SW 1271 (cell line): ENCODE measurements at places on chromosomes 16 and 17.

DNA sequence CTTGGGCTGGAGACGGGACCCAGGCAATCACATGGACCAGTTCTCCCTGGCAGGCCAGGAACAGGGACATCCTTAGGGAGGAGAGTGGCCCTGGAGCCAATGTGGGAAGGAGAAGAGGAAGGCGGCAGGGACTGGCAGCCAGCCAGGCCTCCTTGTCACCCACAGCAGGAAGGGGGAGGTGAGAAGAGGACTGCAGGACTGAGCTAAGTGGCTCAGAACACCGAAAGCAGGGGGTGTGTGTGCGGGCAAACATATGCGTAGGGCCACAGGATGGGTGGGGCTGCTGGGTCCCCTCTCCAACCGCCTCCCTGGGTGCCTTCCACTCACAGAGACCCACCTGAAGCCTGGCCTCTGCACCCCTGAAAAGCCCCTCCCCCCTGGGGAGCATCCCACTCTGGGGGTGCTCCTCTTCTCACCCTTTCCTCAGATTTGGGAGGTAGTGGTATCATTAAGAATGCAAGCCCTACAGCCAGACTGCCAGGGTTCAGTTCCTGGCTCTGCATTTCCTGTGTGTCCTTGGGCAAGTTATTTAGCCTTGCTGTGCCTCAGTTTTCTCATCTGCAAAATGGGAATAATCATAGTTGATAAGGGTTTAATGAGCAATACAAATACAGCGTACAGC lies 8.1 kb downstream of the PNMT start:
- DNase-seq: no peak

- DNase-seq: no peak
Observed at GRCh38 chr17:1229900-1230501, 40.2 kb upstream of the BHLHA9 start.

DNA sequence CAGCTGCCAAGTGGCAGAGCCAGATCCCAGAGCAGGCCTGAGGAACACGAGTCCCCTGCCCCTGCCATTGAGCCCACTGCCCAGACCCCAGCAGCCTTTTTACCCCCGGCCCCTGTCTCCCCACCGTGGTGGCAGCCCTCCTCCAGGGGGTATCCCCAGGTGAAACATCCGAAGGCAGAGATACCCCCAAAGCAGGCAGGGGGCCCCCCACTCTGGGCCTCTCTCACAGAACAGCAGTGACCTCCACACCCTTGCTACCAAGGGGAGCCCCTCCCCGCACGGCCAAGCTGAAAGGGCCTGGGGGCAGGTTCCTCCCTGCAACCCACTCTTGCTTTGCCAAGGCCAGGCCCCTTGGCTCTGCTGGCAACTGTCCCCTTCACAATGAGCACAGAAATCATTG lies 142.2 kb downstream of the ENGASE start:
- DNase-seq: no peak

DNA sequence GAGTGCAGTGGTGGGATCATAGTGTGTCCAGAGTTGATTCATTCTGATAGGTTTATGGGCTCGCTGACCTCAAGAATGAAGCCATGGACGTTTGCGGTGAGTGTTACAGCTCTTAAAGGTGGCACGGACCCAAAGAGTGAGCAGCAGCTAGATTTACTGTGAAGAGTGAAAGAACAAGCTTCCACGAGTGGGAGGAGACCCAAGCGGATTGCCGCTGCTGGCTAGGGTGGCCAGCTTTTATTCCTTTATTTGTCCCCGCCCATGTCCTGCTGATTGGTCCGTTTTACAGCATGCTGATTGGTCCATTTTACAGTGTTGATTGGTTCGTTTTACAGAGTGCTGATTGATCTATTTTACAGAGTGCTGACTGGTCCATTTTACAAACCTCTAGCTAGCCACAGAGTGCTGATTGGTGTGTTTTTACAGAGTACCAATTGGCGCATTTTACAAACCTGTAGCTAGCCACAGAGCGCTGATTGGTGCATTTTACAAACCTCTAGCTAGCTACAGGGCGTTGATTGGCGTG lies 17.5 kb downstream of the CACNG4 start:
- no peak for DNase-seq

GRCh38 chr17:69870091-69870530 lies 204.9 kb upstream of the KCNJ16 start:
- peak; percentile 71 for DNase-seq

DNA sequence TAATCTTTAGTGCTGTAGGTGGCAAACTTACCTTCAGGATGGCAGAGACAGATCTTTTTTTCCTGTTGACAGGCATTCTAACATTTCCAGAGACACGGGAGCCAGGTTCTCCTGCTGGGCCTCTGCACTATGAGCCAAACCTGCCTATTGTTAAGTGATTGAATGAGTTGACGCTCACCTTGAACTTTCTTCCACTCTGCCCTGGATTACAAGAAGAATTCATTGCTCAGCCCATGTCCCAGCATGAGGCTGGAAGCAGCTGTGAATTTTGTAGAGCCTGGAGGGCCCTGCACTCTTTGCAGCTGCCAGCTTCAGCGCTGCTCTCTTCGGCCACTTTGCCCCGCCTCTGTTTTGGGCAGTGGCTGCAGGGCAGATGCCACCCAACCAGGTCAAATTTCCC lies 9.4 kb upstream of the SLC7A5 start:
- DNase-seq: no peak

DNA sequence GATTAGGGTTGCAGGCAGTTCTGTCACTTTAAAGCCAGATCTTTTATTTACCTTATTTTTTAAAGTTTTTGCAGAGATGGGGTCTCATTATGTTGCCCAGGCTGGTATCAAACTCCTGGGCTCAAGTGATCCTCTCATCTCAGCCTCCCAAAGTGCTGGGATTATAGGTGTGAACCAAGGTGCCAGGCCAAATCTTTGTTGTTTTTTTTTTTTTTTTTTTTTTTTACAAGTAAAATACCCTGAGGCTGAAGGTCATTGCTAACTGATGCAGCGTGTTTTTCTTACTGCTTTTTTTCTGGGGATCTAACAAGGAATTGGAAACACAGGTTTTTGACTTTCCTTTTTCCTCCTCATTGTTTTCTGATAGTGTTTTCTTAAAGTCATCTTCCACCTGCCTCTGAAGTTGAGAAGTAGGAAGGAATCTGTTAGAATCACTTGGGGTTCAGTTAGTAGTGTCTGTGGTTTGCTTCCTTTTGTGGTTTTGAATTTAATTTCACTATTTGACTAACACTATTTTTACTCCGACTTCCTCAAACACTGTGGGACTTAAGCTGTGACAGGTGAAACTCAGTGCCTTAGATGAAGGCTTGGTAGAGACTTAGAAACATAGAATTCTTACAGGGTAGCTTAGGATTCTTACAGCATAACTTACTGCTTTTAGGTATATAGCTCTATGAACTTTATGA lies 22.2 kb downstream of the CLTC start:
- DNase-seq: no peak

- DNase-seq: no peak
Observed at GRCh38 chr16:85029981-85030401, 2.4 kb downstream of the KIAA0513 start.

DNA sequence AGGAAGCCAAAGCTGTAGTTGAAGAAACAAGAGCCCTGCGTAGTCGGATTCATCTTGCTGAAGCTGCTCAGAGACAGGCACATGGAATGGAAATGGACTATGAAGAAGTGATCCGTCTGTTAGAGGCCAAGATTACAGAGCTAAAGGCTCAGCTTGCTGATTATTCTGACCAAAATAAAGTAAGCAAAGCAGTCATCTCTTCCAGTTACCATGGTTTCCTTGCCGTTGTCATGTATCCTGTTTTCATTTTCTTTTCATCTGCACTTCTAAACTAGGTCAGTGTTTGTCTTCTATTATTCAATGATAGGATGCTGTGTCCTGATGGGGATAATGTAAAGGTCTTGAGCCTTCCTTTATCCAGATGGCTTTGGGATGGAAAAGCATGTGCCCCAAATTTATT lies 104.3 kb downstream of the STXBP4 start:
- DNase-seq: no peak

GRCh38 chr16:83574388-83574787 lies 233.4 kb upstream of the HSBP1 start:
- no peak for DNase-seq

GRCh38 chr17:56624912-56625311 lies 31.4 kb downstream of the NOG start:
- no peak for DNase-seq

DNA sequence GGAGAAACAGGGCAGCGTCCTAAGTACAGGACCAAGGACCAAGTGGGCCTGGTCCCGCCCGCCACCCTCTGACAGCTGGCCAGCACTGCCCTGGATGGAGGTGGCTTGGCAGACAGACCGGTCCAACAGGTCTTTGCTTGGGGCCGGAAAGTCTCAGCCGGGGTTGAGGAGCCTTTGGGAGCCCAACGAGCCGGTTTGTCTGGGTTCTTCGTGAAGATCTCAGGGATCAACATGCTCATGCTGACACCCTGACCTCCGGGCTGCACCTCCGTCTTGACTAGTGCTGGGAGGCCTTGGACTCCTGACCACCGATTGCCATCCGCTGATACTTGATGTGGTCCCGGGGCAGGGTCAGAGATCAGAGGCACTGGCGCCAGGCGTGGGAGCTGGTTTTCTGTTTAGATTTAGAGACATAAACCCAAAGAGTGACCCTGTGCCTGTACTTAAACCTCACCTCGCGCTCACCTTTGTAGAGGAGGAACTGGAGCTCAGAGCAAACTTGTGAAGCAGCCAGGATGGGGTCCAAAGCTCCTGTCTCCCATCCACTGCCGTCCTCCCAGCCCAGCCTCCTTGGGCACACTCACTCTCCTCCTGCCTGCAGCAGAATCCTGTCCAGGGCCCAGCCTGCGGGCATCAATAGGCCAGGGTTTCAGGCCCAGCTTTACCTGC lies 92.1 kb upstream of the GSE1 start:
- no peak for DNase-seq

DNA sequence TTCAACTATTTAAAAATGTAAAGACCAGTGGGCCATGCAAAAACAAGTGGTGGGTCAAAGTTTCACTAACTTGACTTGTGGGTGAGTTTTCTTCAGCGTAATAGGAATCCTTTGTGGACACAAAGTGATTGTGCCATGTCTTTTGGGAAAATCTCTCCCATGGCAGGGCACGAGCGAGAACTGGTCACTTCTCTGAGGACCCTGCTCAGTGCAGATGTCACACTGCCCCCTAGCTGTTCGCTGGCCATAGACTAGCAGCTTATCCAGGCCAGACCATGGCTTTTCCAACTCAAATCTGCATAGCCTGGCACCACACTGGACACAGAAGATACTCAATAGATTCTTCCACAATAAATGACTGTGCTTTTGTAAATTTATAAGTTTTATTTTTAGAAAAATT lies 306.0 kb upstream of the CCL2 start:
- no peak for DNase-seq

- no peak for DNase-seq
Observed at GRCh38 chr16:30923554-30924075, at the start of gene FBXL19. FBXL19 (plus strand) TSS chr16:30923572; CDS start chr16:30925755, 2,183 bp downstream.

DNA sequence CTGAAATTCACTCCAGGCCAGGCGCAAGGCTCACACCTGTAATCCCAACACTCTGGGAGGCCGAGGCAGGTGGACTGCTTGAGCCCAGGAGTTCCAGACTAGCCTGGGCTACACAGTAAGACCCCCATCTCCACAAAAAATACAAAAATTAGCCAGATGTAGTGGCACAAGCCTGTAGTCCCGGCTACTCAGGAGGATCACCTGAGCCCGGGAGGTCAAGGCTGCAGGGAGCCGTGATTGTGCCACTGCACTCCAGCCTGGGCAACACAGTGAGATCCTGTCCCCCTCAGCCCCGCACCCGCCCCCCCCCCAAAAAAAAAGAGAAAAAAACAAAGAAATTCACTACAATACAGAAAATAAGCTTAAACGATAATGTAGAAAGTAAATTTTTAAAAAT lies 31.5 kb downstream of the MBTPS1 start:
- DNase-seq: no peak

DNA sequence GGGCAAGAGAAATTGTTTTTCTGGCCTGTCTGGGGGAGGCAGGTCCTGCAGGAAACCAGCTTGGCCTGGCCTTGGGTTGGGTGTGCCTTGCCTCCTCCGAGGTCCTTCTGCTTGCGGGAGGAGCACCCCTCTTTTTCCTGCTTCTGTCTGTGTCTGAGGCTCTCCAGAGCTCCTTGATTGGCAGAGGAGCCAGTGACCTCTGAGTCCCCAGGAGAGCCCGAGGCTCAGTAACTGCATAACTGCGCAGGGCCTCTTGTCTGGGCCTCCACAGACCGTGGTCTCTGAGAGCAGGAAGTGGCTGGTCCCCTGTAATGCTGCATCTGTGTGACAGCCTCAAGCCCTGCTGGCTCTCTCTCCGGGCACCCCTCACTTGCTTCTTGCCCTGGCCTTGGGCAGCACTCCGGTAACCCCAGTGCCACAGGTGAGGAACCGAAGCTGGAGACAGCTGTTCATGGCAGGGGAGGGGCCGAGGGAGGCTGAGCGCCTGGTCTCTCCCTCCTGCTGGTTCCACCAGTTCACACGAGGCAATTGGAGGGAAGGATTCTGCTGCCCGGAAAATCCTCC lies 1.6 kb downstream of the CAPN15 start:
- DNase-seq: no peak

GRCh38 chr17:50060951-50061712 lies 5.2 kb downstream of the ITGA3 start:
- DNase-seq: peak; percentile 52

DNA sequence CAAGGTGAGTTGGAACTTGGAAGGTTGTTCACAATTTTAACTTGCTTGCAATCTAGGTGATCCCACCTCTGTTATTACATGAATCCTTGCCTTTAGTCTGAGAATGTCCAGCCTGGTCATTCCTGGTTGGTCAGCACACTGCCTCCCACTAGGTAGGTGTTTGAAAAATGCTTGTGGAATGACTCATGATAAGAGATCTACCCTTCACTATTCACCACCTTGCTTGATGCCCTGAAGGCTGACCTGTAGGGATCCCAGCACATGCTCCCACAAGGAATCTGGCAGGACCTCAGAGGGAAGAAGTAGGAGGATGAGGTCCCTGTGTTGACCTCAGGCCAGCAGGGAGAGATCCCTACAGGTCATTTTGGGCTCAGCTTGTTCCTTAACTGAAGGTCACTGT lies 30.2 kb upstream of the ABCA3 start:
- DNase-seq: no peak

- DNase-seq: no peak
Observed at GRCh38 chr16:58640949-58641348, 11.3 kb upstream of the CNOT1 start.

- DNase-seq: no peak
Observed at GRCh38 chr16:86025706-86026105, 126.7 kb downstream of the IRF8 start.

DNA sequence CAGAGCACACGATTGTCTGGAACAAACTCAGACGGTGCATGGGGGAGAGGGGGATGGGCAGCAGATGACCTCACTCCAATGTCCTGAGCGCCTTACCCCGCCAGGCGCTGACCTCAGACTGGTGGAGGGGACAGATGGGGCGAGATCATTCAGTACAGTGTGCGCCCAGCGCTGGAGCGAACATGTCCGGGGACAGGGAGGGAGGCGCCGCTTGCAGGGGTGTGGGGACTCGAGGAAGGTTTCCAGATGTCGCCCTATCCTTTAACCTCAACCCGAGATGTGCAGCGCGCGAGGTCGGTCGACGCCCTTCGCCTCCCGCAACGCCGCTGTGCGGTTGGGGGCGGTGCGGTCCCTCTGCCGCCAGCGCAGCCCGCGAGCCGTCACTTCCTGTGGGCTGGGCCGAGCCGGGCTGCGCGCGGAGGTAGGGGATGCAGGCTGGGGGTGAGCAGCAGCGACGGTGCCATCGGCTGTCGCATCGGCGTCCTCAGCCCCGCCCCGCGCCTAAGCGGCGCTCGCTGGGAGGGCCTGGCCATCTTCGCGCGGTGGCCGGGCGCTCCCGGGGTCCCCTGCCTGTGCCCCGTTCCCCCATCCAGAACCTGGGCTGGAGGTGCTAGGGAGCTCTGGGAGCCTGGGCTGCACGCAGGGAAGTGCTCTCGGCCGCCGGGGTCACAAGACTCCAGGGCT lies 5.3 kb upstream of the CDR2L start:
- DNase-seq: peak; percentile 63

GRCh38 chr16:47144559-47144877 lies 773 bp upstream of the NETO2 start:
- DNase-seq: no peak
